CD8-positive, alpha-beta memory T cell (primary cell): ENCODE measurements at places on chromosomes 1 and 21. TPM values are rescaled to one million over a fixed set of nuclear protein-coding genes. Genes with fewer than 3 reads are reported as not detected.

- H3K27me3 ChIP-seq, result no peaks in the 10 kb centered on the region
- no peaks in the 10 kb centered on the region for H3K4me1 ChIP-seq
- H3K36me3 ChIP-seq, result no peaks in the 10 kb centered on the region
- no peak overlapping the region for H3K4me3 ChIP-seq
- no peak for DNase-seq
Measured at GRCh38 chr1:65894738-65895605, 102.3 kb downstream of the PDE4B start.

DNA sequence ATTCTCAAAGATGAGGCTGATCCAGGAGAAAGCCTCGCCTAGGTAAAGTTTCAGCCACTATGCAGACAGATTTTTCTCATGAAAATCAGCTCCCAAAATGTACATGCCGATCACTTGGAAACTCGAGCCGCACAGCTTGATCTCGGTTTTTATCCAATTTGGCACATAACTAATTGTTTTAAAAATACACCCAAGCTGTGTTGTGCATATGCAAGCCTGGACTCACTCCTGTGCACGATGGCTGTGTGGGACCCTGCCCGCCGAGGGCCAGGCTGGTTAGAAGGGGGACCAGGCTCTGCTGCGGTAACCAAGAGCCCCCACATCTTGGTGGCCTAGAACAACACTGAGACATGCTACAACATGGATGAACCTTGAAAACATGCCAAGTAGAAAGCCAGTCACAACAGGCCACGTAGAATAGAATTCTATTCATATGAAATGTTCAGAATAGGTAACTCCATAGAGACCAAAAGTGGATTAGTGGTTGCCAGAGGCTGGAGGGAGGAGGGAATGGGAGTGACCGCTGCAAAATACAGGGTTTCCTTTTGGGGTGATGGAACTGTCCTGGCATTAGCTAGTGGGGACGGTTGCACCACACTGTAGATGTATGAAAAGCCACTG lies 16.1 kb upstream of the LDLRAP1 start:
- no peaks in the 10 kb centered on the region for H3K36me3 ChIP-seq
- no peaks in the 10 kb centered on the region for H3K27me3 ChIP-seq
- DNase-seq, result no peak

DNA sequence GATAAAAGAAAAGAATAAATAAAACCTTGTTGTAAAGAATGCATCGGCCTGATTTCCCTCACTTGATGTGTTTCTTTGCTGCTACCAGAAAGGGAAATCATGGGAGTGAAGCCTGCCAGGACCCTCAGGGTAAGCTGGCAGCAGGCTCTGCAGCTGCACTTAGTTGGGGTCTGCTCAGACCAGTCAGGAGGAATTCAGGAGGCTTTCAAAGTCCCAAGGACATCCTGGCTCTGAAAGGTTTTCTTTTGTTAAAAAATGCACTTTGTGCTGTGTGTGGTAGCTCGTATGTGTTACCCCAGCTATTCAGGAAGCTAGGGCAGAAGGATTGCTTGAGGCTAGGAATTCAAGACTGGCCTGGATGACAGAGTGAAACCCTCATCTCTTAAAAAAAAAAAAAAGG lies 254.8 kb downstream of the ZNF648 start:
- DNase-seq, result no peak
- H3K4me3 ChIP-seq, result no peak overlapping the region
- H3K27ac ChIP-seq, result no peak overlapping the region
- no peaks in the 10 kb centered on the region for H3K27me3 ChIP-seq
- H3K36me3 ChIP-seq, result no peaks in the 10 kb centered on the region
- H3K4me1 ChIP-seq, result no peaks in the 10 kb centered on the region

DNA sequence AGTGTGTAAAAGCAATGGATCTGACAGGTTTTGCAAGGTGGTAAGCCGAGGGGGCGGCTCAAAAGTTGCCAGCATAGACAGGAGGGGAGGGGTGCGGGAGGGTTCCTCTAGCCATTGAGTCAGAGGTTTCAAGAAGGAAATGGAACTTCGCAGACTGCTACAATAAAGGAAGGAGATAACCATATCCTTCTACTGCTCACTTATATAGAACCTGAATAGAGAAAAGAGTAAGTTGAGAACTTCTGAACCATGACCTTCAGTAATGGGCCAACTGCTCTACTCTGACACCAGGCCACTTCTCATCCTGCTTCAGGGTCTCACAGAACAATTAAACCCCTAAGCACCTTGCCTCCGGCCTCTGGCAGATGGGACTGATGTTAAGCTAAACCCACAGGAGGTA lies 26.3 kb upstream of the BCAR3 start:
- no peak overlapping the region for H3K4me3 ChIP-seq
- H3K27ac ChIP-seq, result no peak overlapping the region
- H3K27me3 ChIP-seq, result no peaks in the 10 kb centered on the region
- H3K36me3 ChIP-seq, result no peaks in the 10 kb centered on the region

- no peak overlapping the region for H3K27ac ChIP-seq
- DNase-seq, result no peak
- H3K4me3 ChIP-seq, result no peak overlapping the region
- no peaks in the 10 kb centered on the region for H3K27me3 ChIP-seq
Measured at GRCh38 chr1:160605205-160605604, 25.9 kb upstream of the CD84 start.

DNA sequence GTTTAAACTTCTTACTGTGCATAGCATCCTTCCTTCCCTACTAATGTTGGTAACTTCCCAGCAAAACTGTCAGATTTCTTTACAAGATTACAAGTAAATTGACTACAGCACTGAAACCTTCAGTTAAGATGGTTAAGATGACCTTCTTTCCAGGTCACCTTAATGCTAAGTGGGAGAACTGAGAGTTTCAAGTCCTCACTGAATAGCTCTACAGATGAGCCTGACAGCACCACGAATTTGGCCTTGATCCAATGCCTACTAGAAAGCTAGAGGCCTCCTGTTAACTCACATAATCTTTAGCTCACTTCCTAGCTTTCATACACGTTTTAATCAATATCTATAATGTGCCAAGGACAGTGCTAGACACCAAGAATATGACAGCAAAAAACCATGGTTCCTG lies 276.0 kb upstream of the PLD5 start:
- H3K4me1 ChIP-seq, result no peaks in the 10 kb centered on the region
- H3K4me3 ChIP-seq, result no peak overlapping the region
- H3K36me3 ChIP-seq, result no peaks in the 10 kb centered on the region

DNA sequence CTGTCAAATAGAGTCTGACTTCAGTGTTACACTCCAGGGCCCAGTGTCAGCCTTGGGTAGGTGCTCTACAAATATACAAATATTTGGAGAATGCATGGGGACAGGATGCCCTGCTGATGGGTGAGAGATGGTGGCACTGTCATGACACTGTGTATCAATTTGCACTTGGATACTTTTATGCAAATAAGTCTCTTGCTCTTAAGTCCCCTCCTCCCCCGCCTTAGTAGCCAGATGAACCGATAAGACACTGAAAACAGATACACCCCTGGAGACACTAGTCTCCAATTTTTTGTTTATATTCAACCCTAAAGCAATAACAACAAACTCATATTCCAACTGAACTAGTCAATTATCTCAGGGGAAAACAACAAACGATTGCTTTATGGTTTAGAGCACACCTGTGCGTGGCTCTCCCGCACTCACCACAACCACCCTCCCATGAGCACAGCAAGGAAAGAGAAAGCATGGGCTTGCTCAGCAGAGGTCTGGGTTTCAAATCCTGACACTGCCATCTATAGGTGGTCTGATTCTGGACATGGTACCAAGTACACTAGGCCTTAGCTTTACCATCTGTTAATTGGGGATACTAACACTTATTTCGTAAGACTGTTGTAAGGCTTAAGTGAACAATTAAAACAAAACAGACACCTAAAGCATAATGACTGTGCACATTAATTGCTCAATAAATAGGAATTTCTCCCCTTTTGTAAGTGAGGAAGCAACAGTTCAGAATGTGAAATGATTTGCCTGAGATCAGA lies 50.3 kb downstream of the HIVEP3 start:
- no peaks in the 10 kb centered on the region for H3K36me3 ChIP-seq
- no peak overlapping the region for H3K27ac ChIP-seq
- no peak overlapping the region for H3K4me3 ChIP-seq
- no peaks in the 10 kb centered on the region for H3K4me1 ChIP-seq

GRCh38 chr1:36170643-36171412 lies 14.9 kb downstream of the MAP7D1 start:
- no peak overlapping the region for H3K27ac ChIP-seq
- H3K36me3 ChIP-seq, result peaks cover 56% of the 10 kb centered on the region
- no peaks in the 10 kb centered on the region for H3K27me3 ChIP-seq
- no peak overlapping the region for H3K4me3 ChIP-seq
- peaks cover 20% of the 10 kb centered on the region for H3K4me1 ChIP-seq

GRCh38 chr1:229620876-229621275 lies 5.0 kb downstream of the TAF5L start:
- H3K27ac ChIP-seq, result no peak overlapping the region
- no peak for DNase-seq
- no peaks in the 10 kb centered on the region for H3K27me3 ChIP-seq
- peaks cover 29% of the 10 kb centered on the region for H3K4me1 ChIP-seq
- H3K36me3 ChIP-seq, result no peaks in the 10 kb centered on the region

DNA sequence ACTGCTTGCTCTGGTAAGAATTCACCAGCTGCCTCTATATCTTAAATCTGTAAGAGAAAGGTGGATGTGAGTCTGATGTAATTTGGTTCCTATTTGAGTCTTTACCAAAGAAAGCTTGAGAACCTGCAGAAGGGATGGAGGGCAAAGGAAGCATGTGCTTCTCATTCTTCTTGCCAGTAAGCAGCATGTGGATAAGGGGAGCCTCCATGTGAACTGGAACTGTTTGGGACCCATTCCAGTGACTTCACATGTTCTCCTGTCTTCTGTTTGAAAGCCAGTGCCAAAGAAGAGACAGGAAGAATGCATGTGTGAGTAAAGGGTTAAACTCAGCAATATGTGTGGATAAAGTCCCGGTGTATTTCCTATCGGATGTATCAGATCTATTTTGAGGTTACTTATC lies 119.6 kb upstream of the ADGRL2 start:
- no peaks in the 10 kb centered on the region for H3K4me1 ChIP-seq
- H3K27ac ChIP-seq, result no peak overlapping the region
- no peak for DNase-seq
- H3K4me3 ChIP-seq, result no peak overlapping the region
- H3K27me3 ChIP-seq, result no peaks in the 10 kb centered on the region
- no peaks in the 10 kb centered on the region for H3K36me3 ChIP-seq

DNA sequence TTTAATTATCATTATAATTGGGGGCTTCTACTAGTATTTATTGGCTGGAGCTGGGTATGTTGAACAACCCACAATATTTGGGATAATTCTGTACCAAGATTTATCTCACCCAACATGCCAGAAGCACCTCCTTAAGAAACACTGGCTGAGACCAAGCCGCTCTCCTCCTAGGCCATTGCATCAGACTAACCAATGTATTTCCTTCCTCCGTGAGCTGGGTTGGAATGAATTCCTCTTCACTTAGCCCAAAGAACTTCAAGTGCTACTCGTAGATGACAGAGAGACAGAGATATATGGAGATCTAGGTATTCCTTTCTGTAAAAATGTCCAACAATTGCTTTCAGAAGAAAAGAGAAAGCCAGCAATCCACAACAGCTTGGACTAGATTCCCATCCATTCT lies 87.2 kb upstream of the ETS2 start:
- no peaks in the 10 kb centered on the region for H3K36me3 ChIP-seq
- no peaks in the 10 kb centered on the region for H3K27me3 ChIP-seq
- no peak overlapping the region for H3K27ac ChIP-seq
- no peak for DNase-seq

DNA sequence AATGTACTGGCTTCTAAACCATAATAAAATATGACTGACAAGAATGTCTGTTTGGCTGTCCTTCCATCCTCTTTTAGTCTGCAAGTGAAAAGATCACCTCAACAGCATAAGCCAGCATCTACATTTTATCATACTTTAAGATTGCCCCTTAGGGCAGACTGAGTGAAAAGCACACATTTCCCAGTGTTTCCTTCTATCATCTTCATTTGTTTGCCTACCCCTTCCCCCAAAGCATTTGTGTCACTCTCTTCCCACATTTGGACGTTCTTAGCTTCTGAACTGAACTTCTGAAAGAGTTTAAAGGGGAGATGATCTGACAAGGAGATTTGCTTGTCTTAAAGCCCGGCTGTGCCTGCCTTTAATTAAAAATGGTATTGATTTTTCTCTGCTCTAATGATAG lies 322.2 kb downstream of the SPATA17 start:
- no peak overlapping the region for H3K4me3 ChIP-seq
- no peaks in the 10 kb centered on the region for H3K27me3 ChIP-seq
- no peak for DNase-seq
- H3K4me1 ChIP-seq, result no peaks in the 10 kb centered on the region
- no peaks in the 10 kb centered on the region for H3K36me3 ChIP-seq
- H3K27ac ChIP-seq, result no peak overlapping the region

Gene ANGPTL3
- total RNA-seq, result not detected

Gene MYOM3
- not detected for total RNA-seq

Gene LAD1
- not detected for total RNA-seq

Gene ARMH1
- 33.3 TPM for total RNA-seq

Gene SPRR4
- total RNA-seq, result not detected

Gene ASCL5
- 0.22 TPM for total RNA-seq

Gene KCNK1
- 1.1 TPM for total RNA-seq

Gene KRTAP11-1
- total RNA-seq, result not detected
